ENCODE measurements at places on chromosomes 16 and 17.

DNA sequence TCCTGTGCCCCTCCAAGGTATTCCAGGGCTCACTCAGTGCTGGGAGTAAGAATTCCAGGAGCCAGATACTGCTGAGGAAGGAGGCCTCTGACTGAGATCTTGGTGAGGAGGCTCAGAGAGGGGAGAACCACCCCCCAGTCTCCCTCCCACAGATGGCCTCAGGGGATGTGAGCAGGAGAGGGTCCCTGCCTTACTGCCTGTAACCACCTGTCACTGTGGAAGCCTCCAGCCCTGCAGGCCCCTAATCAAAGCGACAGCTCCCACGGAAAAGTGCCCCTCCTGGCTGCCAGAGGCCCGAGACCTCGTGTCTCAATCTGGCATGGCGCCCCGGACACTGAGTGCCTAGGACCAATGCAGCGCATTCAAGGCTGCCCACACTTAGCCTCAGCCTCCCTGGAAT is 7.7 kb upstream of the C17orf113 start:
- no peak for DNase-seq

GRCh38 chr17:65441053-65441605 is 120.3 kb downstream of the AXIN2 start:
- DNase-seq, result no peak

DNA sequence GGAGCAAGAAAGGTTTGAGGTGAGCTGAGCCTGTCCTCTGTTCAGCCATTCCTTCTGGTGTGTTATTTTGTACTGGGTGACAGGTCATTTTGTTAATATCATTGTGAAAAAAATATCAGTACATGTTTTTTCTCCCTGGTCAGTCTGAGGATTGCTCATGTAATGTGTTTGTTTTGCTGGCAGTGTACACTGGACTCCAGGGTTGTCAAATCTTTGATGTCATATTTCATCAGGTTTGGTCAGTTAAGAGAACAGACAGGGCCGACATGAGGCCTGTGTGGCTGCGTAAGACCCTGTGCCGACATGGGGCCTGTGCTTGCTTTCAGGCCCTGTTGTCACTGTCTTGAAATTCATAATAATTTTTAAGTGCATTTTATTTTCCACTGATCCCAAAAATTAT is 22.5 kb downstream of the CLUAP1 start:
- DNase-seq, result no peak

DNA sequence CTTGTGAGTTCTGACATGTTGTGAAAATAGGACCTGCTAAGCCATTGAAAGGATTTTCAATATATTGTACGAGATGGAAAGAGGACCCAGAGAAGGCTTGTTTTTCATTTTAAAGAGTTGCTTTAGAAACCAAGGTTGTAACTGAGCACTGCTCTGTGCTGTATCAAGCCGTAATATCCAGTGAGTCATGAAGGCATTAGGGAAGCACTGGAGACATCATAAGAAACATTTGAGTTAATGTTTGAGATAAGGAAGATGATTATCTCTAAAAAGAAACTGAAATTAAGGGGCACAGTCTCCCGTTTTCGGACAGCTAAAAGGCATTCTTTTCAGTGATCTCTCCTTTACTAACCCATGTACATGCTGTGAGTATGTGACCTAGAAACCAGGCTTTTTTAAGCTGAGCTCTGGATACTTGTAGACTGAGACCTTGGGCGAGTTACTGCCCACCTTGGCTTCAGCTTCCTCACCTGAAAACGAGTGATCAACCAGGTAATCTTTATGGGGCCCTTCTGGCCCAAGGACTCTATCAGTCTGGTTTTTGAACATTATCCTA is 149.2 kb upstream of the TBX2 start:
- no peak for DNase-seq

GRCh38 chr16:62225675-62226074 is 189.4 kb upstream of the CDH8 start:
- peak; percentile 11 for DNase-seq

GRCh38 chr17:49861150-49861884 is 13.4 kb upstream of the TAC4 start:
- no peak for DNase-seq

GRCh38 chr16:50747207-50747956 is 5.5 kb downstream of the CYLD start:
- no peak for DNase-seq

GRCh38 chr17:81058263-81058871 is 23.4 kb downstream of the BAIAP2 start:
- no peak for DNase-seq

DNA sequence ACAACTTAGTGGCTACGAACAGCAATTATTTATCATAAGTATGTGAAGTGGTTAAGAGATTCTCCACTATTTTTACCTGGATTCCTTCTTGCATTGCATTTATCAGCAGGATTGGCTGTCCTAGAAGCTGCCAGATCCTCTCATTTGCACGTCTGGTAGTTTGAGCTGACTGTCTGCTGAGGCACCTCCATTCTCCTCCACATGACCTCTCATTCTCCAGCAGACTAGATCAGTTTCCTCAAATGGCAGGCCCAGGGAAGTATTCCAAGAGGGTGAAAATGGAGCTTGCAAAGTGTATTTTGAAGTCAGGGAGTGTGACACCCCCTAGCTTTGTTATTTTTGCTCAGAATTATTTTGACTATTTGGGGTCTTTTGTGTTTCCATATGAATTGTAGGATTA is 870.1 kb downstream of the CDH11 start:
- DNase-seq, result no peak

DNA sequence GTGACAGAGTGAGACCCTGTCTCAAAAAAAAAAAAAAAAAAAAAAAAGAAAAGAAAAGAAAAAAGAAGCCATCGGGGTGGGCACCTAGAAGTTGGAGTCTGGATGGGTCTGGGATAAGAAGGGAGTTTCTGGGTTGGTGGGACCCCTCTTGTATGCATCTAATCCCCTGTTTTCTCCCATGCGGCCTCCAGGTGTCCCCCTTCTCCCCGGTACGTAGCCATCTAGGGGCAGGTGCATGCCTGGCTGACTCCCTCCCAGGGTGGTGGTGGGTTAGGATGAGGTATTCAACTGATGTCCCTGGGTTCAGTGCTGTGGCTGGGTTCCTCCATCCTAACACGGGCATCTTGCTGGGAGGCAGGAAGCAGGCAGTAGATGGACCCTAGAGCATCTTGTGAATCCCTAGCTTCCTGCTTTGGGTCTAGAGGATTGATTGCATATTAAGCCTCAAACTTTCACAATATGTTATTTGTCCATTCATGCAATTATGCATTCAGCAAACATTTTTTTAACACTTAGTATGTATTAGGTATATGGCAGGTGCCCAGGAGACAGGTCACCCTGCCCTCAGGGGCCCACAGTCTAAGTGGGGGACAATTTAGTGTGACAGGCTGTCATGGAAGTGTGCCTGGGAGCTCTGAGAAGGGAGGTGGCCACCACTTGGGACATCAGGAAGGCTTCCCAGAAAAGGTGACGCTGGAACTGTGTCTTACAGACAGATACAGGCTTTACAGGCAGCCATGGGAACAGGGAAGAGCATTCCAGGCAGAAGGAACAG is 13.1 kb downstream of the FMNL1 start:
- DNase-seq, result no peak

DNA sequence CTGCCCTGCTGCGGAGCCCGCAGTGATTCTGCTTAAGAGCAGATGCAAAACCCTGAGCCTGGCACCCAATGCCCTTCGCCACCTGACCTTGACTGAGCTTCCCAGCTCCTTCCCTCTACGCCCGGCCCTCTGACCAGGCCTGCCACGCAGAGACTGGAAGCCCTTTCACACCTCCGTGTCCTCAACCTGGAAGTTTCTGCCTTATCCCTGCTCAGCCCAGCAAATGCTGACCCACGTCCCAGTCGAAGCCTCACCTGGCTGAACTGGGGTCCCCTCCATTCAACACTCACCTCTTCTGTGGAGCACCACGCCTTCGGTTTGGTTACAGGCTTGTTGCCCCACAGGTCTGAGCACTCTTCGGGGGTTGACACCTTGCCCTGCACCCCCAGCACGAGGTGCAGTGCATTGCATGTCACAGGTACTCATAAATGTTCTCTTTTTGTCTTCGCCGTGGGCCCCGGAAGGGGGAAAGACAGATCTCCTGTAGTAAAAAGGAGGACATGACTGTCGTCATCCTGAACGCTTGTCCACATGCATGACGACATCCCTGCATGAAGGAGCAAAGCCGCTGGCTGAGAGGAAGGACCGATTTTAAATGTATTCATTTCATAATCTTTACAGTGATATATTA is 153.6 kb upstream of the TNRC6C start:
- no peak for DNase-seq

GRCh38 chr17:9612006-9612405 is 33.3 kb upstream of the USP43 start:
- DNase-seq, result no peak
